ENCODE measurements at places on chromosomes 1 and 21. TPM values are rescaled to one million over a fixed set of nuclear protein-coding genes. Genes with fewer than 3 reads are reported as not detected.

Gene TEDDM1
- 0.13 TPM for polyA plus RNA-seq

- DNase-seq, result no peak
These were observed 346.8 kb upstream of the FMN2 start for GRCh38 chr1:239744851-239745250.

DNA sequence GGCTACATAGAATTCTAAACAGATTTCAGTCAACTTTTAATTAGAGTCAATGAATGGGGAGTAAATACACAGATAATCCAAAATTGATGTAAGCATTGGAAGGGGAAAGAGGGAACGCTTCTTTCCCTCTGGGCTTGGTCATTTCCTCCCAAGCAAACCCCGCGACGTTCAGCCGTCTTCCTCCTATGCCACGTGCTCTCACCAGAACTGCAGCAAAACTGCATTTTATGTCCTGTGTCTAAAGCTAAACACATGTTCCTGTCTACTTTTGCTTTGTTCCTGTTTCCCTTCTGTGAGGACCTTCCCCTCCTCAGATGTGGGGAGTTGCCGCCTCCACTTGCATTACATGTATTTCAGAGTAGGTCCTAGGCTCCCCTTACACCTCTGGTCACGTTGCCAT lies 27.2 kb downstream of the UTP25 start:
- DNase-seq, result no peak

GRCh38 chr1:31243501-31244286 lies 4.0 kb upstream of the NKAIN1 start:
- no peak for DNase-seq

- DNase-seq, result no peak
These were observed 37.6 kb upstream of the BTG3 start for GRCh38 chr21:17650292-17650691.

Data from renal cortex interstitium (tissue), 15 donors.